ENCODE measurements at places on chromosomes 12 and 14. TPM values are rescaled to one million over a fixed set of nuclear protein-coding genes. Genes with fewer than 3 reads are reported as not detected.

GRCh38 chr12:92745856-92746550 is 43.2 kb downstream of the PLEKHG7 start:
- no peak for DNase-seq

- DNase-seq = no peak
Observed at GRCh38 chr14:22808388-22809209, 6.6 kb downstream of the SLC7A7 start.

DNA sequence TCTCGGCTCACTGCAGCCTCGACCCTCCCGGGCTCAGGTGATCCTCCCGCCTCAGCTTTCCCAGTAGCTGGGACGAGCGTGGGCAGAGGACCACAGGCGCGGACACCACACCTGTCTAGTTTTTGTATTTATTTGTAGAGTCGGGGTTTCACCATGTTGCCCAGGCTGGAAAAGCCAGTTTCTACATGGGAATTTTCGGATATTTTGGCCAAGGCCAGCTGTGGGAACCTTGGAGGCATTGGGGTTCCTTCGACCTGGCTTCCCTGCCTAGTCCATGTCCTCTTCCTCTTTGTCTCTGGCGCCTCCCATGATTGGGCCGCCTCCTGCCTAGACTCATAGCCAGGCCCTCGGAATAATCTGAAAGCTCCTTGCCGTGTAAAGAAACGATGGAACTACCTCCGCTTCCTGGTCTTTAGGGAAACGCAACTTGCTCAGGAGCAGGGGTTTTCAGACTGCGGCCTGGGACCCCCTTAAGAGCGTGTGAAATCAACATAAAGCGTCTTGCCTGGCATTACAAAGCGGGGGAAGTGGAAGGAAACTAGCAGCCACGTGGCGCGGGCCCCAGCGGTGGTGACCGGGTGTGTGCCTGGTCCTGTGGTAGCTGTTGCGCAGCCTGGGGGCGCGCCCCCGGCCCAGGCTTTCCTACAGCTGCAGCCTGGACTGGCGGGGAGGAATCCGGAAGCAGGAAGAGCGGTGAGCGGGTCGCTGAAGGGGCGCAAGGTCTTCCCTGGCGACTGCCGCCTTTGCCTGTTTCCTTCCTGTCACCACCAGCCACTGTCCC is 1.4 kb upstream of the HSP90AA1 start:
- DNase-seq = peak; percentile 74

FIGNL2 gene
- 0.81 TPM for total RNA-seq

- DNase-seq = no peak
Observed at GRCh38 chr12:97312570-97313135, 150.0 kb upstream of the RMST start.

PMCH gene
- total RNA-seq = not detected

DNA sequence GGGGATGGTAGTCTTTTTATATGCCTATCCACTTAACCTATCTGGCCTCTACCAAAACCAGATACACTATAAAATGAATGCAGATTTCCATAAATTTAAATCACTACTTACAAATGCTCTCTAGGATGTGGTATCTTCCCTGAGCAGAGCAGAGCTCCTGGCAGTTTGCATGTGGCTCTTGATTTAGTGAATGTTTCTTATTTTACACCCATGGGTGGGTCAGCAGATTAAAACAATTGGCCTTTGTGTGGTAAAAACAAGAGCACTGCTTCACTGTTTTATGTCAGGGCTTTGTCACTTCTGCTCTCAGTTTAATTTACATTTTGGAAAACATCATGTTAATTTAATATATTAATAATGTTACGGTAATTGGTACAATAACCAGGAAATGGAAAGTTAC is 5.5 kb downstream of the TAS2R19 start:
- DNase-seq = no peak

DNA sequence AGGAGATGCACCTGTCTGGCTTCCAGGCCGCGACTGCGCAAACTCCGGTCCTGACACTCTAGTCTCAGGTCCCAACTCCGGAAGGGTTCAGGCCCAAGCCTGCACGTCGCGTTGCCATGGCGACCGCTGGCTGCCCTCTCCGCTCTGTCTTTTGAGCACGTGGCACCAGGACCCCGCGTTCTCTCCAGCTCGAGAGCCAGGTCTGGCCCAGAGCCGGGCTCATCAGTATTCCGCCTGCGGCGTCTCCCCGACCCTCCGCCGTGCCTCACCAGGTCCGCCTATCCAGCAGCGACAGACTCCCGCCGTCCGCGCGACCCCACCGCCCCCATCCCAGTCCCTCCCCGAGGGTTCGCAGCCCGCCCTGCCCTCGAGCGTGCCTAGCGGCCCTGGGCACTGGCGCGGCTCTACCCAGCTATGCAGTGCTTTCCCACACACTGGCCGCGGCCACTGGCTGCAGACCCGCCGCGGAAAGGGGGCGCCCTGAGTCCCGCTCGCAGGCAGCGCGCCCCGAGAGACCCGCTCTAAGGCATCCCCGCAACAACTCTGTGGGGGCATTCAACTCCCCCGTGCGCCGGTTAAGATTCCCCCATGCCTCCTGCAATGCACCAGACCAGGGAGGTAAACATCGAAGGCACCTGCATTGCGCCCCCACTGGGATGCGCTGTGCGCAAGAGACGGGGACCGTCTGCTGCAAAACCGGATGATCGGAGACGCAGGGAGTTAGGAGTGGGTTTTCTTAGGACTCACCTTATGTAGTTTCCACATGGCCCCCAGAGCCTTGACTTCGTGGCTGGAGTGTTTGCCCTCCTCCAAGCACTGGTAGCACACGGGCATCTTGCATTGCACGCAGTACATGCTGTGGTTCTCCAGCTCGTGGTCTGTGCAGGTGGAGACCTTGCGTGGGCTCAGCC is 1.3 kb downstream of the TRIM9 start:
- peak; percentile 53 for DNase-seq

LTB4R gene
- 13.5 TPM for total RNA-seq

DNA sequence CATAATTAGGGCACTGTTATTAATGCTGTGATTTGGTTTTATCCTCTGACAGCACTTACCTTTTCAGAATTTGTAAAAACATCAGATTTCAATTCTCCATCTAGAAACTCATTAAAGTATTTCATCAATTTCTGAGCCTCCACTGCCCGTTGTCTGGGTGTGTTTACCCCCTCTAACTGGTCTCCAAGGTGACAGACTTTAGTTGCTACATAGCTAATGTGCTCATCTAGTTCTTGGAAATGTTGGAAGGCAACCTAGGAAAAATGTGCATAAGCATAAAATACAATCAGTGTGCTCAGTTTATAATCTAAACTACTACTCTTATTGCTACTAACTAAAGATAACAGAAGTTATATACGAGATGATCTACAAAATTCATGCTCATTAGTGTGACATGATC is 24.6 kb downstream of the EXOC5 start:
- DNase-seq = no peak

KLRG1 gene
- 27.7 TPM for total RNA-seq

- DNase-seq = no peak
Observed at GRCh38 chr12:88752183-88752582, 171.9 kb upstream of the KITLG start.

GRCh38 chr12:114294303-114294685 is 111.7 kb downstream of the TBX5 start:
- no peak for DNase-seq

DNA sequence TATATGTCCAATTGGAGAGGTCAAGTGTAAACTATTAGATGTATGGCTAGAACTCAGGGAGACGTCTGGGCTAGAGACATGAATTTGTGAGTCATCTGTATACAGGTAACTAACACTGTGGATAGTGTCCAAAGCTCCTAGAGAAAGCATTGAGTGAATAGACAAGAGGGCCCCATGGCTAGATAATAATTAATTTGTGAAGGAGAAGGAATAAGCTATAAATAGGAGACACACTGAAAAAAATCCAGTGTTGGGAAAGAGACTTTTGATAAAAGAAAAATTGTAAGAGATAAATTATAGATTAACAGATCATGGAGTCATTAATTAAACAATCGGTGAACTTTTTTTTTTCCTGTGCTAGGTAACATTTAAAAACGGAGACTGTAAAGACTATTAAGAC is 326.6 kb upstream of the PRICKLE1 start:
- no peak for DNase-seq

GRCh38 chr12:52382854-52383253 is 2.6 kb downstream of the KRT84 start:
- DNase-seq = no peak

RASSF3 gene
- 12.9 TPM for total RNA-seq

GRCh38 chr12:15171012-15171655 is 50.1 kb downstream of the RERG start:
- DNase-seq = no peak

DNA sequence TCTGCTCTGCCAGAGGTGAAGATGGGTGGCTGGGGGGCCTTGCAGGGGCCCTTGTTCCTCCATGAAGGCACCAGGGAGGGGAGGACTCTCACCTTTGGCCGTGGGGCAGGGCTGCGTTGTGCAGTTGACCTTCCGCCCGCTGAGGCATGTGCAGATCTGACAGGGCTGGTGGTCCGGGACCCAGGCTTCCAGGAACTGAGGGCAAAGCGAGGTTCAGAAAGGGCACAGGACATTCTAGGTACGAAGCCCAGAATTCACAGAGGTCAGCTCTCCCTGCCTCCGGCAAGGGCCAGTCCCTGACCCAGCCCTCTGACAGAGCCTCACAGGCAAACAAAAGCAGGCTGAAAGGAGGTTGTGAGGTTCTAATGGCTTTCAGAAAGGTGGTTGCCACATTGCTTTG is 40.4 kb upstream of the ANO2 start:
- DNase-seq = no peak

GRCh38 chr12:120972870-120973543 is 5.3 kb upstream of the HNF1A start:
- DNase-seq = no peak

DNA sequence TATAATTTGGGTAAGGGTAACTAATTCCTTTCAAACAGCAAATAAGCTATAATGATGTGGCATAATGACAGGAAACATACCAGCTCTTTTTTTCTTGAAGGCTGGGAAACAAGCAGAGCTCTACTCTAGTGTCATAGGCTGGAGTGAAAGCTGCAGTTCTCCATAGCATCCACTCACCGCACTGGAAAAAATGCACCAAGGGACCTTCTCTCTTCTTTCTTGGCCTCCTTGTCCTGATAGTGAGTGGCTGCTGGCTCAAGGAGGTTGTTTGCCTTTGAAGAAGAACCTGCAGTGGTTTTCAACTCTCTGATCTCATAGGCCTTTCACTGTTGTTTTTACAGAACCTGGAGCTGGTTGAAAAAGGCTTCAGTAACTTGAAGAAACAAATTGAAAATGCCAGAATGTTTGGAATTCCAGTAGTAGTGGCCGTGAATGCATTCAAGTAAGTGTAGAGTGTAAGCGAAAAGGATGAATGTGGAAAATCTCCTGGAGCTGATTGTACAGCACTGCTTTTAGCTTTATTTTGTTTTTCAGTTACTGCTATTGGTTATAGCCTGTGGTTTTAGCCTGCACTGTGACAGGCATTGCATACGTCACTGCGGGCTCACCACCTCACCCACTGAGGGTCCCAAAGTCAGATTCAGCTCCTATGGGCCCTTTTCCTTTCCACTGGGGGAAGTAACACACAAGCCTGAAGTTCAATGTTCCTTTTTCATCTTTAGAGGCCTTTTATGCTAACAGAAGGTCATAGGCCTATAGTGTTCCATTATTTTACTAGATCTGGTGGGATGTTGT is 17.2 kb upstream of the AKAP5 start:
- DNase-seq = no peak

SERPINA12 gene
- not detected for total RNA-seq

DNA sequence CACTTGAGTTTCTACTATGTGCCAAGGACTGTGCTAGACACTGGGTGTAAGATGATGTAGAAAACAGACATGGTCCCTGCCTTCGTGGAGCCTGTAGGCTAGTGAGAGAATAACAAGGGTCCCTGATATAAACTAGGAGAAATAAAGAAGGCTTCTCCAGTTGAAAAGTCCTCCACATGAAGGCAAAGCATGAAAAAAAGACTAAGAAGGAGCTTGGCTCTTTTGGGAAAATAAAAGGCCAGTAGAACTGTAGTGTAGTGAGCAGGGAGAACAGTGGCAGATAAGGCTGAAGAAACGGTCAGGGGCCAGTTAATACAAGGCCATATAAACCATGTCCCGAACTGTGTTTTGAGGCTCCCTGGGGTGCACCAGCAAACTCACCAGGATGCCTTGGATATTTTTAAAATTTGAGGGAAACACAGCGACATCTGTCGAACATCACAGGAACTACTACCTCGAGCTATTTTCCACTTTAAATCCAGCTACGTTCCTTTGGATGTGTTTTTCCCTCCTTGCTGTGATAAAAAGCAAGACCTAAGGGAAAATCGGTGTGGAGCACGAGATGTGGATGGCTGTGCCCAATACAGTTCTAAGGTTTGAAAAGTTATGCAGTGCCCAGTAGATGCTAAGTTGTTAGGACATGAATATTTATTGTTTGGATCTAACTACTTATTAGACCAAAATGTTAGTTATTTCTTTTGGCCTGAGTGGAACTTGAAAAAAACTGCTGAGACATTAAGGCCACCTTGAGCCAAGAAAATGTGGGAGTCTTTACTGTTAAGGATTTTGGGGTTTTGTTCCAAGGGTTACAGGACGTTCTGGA is 8.5 kb upstream of the CFL2 start:
- peak; percentile 57 for DNase-seq

LBHD2 gene
- not detected for total RNA-seq

EIF2S3B gene
- 10.2 TPM for total RNA-seq

DNA sequence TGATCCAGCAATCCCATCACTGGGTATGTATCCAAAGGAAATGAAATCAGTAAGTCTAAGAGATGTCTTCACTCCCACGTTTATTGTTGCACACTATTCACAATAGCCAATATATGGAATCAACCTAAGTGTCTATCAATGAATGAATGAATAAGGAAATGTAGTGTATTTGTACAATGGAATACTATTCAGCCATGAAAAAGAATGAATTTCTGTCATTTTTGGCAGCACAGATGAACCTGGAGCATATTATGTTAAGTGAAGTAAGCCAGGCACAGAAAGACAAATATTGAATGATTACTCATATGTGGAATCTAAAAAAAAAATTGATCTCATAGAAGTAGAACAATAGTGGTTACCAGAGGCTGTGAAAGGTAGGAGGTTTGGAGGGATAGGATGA is 30.6 kb upstream of the RFX4 start:
- DNase-seq = no peak

GRCh38 chr14:99063620-99064225 is 208.3 kb downstream of the BCL11B start:
- DNase-seq = no peak

GRCh38 chr12:105477873-105478272 is 147.4 kb downstream of the C12orf75 start:
- DNase-seq = no peak

Data from hematopoietic multipotent progenitor cell (in vitro differentiated cells).